Stimulated activated CD8-positive, alpha-beta memory T cell treated with anti-CD3 and anti-CD28 coated beads, Interleukin-4, amount 100 ng/mL, for 48 hours (primary cell): ENCODE measurements at places on chromosomes 7 and 10.

- DNase-seq: no peak
Observed at GRCh38 chr10:21264271-21264670, 261.2 kb downstream of the SKIDA1 start.

DNA sequence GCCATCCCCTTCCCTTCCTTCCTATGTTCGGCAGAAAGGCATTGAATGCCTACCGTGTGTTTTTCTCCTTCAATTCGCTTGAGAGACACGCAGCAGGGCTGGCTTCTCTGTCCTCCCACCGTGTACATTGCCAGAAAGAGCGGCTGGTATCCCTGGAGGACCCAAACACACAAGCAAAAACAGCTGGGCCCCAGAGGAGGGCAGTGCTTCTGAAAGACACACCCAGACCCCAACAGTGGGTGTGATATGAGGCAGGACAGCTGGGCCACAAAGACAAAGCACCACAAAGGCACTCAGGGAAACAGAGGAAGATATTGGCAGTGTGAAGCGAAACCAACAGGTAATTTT is 133.1 kb upstream of the SH2B2 start:
- no peak for DNase-seq

GRCh38 chr10:63064706-63065105 is 68.4 kb upstream of the NRBF2 start:
- DNase-seq: no peak

DNA sequence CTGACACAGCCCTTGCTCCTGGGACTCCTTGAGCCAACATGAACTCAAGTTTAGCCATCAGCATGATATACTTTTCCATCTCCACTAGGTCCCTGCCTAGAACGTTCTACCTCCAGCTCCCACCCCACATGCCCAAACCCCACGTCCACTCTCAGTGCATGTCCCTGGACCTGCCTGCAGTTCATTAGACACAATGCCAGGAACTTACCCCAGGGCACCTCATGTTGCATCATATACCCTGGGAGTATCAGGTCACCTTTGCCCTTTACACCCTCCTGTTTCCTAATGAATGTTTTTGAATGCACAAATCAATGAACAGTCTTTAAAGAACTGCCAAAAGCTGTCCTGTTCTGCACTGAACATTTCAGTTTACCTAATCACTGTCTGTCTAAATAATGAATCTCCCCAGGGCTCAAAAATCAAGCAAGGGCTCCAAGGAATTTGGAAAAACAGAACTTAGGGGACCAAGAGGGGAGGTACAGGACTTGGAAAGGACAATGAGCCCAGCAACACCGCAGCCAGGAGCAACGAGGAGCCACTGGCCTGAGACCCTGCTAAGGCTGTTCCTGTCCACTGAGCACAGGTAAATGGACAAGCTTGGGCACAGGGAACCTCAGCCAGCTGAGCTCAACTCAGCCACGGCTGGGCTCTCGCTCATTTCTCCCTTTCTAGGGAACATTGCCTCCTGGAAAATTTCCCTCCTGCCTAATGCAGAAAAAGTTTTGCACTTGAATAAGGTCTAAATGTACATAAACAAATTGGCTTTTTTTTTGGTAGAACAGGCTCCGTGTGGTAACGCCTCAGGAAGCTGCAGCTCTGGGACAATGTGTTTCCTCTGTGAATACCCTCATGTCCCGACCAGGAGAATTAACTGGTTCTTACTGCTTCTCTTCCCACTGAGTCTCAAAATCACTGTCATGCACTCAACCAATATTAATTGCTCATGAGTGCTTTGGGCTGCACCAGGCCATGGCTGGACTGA is 7.4 kb downstream of the MAT1A start:
- no peak for DNase-seq

DNA sequence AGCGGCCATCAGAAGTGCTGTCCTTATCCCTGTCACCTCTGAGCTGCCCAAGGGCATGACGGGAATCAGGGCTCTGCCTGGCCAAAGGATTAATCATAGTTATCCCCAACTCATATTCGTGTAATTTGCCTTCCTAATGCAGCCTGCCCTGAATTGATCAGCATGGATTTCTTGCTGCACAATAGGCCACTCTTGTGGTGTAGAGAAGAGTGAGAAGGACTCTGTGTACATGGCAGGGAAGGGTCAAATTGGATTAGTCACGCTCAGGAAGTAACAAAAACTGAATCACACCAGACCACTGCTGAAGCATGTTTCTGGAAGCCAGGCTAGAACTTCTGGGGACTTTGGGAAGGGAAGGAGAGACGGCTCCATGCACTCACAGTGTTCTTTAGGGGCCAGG is 227.0 kb downstream of the BUB3 start:
- DNase-seq: no peak

DNA sequence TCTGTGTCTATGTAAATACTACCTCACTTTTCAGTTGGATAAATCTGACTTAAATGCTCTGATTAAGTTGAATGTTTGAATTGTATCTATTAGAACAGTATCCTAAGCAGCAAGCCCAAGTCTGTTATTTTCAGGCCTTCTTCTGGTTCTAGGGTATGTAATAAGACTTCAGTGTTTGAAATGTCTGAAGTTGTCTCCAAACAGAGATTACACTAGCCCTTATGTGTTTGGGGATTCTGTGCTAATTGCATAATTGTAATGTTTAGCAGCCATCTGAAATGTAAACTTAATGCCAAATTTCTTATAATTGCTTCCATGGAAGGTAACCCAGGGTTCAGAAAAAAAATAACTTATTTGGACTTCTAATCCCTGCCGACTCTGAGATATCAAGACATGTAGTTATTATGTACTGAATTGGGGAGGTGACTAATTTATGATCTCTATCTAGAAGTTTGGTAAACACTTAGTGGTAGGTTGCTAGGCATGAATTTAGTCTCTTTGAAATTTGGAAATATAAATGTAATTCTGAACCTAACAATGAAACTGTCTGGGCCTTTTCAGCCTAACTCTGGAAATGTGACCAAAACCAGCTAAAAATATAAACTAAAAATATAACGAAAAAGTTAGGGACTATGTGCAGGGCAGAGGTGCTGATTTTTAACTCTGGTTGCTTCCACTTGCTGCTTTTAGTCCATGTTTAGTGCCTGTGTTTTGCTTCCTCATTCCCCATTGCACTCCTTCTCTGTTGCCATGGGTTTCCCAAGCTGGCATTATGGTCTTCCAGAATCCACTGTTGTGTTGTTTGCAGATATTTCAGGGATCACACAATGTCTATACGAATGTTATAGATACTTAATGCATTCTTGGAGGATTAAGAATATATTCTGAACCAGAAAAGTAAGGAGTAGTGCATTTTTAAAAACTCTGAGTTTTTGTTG is 54.8 kb downstream of the MCU start:
- no peak for DNase-seq

DNA sequence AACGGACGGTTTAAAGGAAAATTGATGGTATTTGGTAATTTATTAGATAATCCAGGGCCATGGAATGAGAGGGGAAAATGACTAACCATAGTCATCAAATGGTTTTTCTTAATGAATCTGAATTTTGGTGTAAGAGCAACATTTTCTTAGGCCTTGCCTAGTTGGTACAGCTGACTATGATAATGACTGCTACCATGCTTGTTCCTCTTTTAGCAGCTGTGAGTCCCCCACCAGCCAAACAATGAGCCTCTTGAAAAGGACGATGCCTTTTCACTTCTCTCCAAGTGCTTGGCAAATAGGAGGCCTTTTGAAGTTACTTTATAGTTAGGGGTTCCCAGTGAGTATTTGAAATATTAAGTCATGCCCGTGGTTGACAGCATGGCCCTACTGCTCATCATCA is 53.0 kb downstream of the TRUB1 start:
- DNase-seq: no peak

DNA sequence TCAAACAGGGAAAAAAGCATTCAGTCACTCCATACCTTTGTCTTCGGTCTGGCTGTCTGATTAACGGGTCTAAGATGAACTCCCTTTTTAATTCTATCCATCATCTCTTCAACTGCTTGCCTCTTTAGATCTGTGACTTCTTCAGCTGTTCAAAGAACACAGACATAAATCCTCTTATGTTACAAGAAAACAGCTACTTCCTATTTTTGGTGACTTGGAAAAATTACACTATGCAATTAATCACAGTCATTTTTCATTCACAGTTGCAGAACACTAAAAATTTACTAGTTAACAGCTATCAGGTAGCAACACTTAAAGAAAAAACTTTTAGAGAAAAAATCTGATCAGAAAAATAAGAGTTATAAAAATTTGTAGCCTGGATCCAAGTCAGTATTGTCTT is 66.0 kb downstream of the ENO4 start:
- DNase-seq: no peak

GRCh38 chr10:49664006-49664841 is 15.2 kb upstream of the C10orf53 start:
- no peak for DNase-seq

- peak; percentile 18 for DNase-seq
Observed at GRCh38 chr10:30709700-30710358, 80.3 kb upstream of the LYZL2 start.

GRCh38 chr10:91493313-91493712 is 83.2 kb downstream of the HECTD2 start:
- DNase-seq: no peak

GRCh38 chr7:1555046-1555812 is 776 bp downstream of the TMEM184A start:
- DNase-seq: no peak

GRCh38 chr10:131452926-131453720 is 141.6 kb upstream of the TCERG1L start:
- DNase-seq: no peak

DNA sequence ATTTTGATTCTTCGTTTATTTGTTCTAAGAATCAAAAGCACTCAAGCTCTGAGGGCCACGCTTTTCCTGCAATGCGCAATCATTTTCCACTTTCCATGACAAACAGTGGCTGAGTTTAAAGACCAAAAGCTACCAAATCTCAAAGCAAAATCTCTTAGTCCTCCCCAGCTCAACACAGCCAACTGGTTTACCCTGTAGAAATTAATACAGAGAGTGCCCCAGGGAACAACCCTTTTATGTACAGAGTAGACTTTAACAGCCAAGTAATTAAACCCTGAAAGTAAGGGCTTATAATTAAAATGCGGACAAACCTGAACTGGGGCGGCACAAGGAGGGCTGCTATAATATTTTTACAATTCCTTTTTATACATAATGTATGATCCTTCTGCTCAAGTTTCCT is 53.2 kb downstream of the FAM53B start:
- DNase-seq: no peak

GRCh38 chr10:25842146-25842545 is 91.9 kb upstream of the MYO3A start:
- DNase-seq: no peak

- no peak for DNase-seq
Observed at GRCh38 chr7:159130820-159131219, 13.8 kb downstream of the VIPR2 start.

DNA sequence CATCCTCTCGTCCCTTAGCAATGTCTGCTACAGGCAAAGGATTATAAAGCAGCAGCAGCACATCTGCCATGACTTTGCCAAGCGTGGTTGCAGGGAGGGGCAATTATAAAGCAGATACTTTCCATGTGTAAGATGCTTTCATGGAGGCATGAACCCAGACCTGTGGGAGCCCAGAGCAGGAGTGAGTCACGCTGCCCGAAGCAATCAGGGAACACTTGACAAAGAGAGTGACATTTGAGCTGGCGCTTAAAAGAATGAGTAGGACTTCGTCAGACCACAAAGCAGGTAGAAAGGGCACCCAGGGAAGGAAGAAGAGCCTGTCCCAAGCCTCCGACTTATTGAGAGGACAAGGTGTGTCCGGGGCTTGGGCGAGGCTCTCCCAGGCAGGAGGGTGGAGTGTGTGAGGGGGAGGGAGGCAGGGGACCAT is 147.2 kb downstream of the MYOF start:
- DNase-seq: peak; percentile 30

- no peak for DNase-seq
Observed at GRCh38 chr10:133614830-133615580, 11.6 kb downstream of the FRG2B start.

DNA sequence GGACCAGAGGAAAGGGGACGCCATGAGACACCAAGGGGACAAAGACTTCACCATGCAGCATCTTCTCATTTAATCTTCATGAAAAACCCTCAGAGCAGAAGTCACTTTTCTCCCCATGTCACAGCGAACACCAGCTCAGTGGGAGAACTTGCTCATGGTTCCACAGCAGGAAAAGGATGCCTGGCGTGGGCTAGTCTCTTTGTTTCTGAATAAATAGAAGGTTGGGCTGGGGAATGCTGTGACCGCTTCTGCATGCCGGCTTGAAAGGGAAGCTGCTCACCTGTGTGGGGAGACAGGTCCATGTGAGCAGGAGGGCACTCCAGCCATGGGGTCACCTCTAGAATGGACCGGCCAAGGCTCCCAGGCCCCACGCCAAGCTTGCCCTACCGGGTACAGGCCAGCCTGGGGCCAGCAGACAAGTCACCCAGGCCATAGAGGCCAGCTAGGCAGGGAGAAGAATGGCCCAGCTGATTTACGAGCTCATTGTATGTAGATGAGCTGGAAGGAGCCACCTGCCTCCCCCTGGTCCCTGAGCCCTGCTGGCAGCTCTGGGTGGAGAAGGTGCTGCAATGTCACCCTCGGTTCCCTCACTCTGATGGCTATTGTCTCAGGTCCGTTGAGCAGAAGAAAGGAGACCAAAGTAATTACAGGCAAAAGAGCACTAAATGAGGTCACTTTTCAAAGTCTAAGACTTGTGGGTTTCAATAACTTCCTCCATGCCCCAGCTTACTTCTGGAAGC is 82.0 kb upstream of the PDZD8 start:
- no peak for DNase-seq

DNA sequence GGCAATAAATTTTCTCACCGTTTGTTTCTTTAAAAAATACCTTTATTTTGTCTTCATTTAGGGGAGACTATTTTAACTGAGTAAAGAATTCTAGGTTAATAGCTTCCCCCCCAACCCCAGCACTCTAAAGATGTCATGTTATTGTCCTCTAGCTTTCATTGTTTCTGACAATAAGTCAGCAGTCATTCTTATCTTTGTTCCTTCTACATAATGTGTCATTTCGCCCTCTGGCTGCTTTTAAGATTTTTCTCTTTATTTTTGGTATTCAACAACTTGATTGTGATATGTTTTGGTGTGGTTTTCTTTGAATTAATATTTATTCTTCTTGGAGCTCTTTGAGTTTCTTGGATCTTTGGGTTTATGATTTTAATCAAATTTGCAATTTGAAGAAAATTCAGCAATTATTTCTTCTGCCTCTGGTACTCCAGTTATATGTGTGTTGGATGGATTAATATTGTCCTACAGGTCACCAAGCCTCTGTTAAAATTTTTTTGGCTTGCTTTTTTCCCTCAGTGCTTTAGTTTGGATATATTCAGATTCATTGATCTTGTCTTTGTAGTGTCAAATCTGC is 64.6 kb upstream of the ELN start:
- DNase-seq: no peak

DNA sequence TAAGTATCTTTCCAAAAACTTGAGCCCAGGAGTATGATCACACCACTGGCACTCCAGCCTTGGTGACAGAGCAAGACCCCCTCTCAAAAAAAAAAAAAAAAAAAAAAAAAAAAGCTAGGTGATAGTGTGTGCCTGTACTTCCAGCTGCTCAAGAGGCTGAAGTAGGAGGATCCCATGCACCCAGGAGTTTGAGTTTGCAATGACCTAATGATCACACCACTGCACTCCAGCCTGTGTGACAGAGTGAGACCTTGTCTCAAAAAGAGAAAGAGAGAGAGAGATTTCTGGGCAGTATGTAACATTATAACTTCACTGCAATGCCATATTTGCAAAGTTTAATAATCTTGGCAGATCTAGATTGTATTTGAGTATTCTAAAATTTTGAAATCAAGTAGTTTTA is 47.6 kb downstream of the AKAP9 start:
- DNase-seq: no peak
